ENCODE measurements at places on chromosomes 1 and 21. TPM values are rescaled to one million over a fixed set of nuclear protein-coding genes. Genes with fewer than 3 reads are reported as not detected.

The SLAMF9 gene
- not detected for total RNA-seq

The AMY1C gene
- not detected for total RNA-seq

The SEC16B gene
- total RNA-seq: 1.8 TPM

The TXNDC12 gene
- 53.3 TPM for total RNA-seq
